ENCODE measurements at places on chromosomes 5 and 9. TPM values are rescaled to one million over a fixed set of nuclear protein-coding genes. Genes with fewer than 3 reads are reported as not detected.

The UNC5A gene
- polyA plus RNA-seq = 0.12 TPM

- no peak for DNase-seq
Measured at GRCh38 chr5:923281-923873, 30.7 kb downstream of the TRIP13 start.

DNA sequence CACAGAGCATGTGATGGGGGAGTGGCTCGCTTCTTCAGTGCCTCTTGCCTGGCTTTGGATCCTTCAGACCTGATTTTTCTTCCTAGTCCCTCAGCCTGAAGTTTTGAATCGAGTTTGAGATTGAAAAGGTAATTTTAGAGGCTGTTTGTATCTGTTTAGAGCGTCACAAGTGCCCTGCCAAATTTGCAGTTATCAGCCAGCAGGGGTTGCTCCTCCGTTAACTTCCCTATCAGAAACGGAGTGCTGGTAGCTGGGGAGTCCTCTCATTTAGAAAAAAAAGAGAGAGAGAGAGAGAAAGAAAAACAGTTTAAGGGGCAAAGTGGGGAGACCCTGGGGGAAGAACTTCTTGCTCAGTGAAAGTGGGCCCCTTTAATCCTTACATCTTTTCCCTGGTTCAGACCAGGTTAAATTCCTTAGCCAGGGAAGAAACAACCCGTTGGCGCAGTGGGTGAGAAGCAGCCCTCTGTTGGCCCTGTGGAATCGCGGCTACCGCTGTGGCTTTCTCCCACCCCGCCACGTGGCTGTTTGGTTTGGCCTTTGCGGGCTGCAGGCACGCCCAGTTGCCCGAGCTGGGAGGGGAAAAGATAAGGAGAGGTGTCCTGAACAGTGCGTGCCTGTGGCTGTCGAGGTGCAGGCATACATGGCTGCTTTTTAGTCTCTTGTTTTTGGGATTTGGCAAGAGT is 576.7 kb upstream of the ACO1 start:
- no peak for DNase-seq

GRCh38 chr5:96714450-96714849 is 52.3 kb downstream of the CAST start:
- no peak for DNase-seq

DNA sequence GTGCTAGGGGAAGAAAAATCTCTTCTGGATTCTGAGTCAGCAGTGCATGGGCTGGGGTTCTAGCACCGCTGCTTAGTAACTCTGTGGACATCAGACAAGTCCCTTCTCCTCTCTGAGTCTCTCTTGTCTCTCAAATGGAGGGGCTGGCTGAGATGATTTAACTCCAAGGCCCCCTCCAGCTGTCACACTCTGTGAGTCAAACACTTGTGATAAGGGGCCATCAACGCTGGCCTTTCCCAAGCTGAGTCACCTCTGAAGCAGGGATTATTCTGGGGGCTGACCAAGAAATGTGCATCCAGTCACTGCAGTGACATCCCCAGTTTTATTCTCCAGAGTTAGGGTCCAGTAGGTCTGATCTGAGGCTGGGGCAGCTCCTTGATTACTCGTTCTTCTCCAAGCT is 110.4 kb upstream of the ZNF462 start:
- no peak for DNase-seq

DNA sequence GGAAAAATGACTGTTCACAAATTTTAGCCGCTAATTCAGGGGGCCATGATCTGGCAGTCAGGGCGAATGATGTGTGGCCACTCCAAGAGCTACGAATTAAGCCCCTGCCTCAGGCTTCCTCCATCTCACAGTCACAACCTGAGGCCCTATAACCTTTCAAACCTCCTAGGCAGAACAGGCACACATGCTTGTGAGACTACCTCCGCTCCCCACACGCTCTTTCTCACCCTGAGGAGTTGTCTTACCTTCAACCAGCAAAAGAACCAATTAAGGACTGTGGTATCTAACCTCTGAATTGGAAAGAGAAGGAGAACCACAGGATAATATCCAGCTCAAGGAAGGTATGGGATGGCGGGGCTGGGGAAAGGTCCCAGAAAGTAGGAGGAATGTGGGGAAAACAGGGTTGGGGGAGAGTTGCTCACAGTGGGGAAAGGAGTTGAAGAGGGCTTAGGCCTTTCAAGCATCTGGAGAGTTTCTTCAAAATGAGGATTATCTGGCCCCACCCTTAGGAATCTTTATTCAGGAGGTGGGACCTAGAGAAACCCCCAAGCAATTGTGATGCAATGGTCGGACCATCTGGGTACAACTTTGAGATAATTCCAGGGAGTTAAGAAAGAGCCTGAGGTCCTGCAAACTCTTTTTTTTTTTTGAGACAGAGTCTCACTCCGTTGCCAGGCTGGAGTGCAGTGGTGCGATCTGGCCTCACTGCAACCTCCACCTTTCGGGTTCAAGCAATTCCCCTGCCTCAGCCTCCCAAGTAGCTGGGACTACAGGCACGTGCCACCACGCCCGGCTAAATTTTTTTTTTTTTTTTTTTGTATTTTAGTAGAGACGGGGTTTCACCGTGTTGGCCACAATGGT is 5.5 kb downstream of the PCDH1 start:
- no peak for DNase-seq
